ENCODE measurements at places on chromosomes 2 and 18.

DNA sequence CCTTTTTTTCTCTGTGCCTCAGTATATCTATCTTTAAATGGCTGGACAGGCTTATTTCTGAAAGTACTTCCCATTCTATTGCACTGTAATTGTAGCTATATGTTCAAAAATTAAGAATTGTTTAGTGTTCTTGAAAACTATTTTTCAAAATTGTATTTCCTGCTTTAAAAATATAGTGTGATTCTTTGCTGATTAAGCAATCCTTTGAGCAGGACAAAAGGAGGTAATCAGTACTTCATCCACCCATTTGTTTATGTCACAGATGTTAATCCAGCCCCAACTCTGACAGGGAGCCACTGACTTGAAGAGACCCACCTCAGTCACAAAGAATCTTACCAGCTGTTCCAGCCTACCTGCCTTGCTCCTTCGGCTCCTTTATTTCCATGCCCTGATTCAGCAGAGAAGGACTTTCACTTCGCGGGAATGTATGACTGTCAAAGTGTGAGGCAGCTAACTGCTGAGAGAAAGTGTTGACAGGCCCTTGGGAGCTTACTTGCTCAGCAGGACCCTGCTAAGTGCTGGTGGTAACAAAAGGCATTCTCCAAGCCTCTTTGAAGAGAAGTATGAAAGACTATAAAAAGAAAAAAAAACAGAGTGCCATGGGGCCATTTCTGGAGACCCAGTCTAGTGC is 393.3 kb upstream of the CYRIA start:
- no peak for DNase-seq

DNA sequence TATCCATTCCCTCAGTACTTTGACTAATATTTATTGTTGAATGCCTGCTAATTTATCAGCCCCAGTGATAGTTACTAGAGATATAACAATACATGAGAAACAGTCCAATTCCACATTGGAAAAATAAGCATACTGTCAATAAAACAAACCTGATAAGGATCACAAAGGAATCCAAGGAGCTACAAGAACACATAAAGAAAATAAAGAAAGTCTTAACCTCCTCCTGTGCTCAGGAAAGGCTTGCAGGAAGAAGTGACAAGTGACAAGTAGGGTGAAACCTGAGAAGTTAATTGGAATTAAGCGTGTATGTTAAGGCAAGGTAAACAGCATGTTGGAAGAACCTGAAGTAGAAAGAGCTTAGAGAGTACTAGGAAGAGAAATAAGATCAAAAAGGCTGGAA is 20.3 kb upstream of the ASNSD1 start:
- DNase-seq: no peak

- DNase-seq: no peak
Measured at GRCh38 chr18:70421471-70422390, 132.9 kb downstream of the SOCS6 start.

GRCh38 chr18:10100196-10100595 is 186.4 kb downstream of the VAPA start:
- DNase-seq: no peak

DNA sequence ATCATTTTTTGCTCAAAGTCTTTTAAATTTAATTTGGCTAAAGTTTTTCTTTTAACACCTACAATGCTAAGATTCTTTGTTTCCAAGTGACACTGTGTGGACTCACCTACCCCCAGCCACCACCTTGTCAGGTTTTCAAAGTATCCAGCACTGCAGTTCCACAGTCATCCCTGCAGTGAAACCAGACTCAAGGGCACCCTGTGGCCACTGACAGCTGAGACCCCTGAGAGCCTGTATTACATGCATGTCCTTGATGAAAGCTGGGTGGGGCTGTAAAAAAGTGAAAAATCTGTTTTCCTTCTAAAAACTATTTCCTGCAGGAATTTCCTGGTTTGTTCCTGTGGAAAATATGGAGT is 19.9 kb downstream of the TPRKB start:
- no peak for DNase-seq

DNA sequence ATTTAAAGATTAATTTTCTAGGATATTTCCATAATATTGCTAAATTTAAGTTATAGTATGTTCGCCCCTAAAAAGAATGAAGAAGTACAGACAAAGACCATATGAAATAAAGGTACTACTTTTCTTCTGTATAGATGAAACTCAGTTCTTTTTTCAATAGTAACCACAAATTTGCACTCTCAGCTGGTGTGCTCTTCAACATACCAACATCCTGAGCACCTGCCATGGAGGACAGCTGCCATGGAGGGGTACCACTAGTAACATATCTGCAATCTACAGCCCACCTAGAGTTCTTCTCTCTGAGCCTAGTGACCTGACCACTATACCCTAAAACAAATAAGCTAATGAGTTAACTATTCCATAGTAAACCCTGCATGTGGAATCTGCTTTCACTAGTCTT is 36.8 kb upstream of the ERCC3 start:
- no peak for DNase-seq

- DNase-seq: no peak
Measured at GRCh38 chr18:24964216-24964615, 387.8 kb downstream of the ZNF521 start.

DNA sequence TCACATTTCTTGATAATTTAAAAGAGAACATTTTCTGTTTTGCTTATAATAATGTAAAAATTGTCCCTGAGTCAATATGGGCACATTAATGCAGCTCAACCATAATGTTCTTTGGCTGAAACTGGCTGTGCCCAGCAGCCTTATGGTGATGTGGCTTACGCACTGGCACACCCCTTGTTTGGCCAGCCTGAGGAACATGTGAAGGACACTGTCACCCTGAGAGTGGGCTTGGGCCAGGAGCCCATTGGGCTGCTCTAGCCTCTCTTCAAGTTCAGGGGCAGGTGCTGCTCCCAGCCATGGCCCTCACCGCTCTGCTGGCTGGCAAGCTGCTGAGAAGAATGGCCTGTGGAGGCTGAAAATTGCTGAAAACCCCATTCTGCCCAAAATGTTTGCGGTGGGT is 37.5 kb downstream of the MRPL33 start:
- no peak for DNase-seq

DNA sequence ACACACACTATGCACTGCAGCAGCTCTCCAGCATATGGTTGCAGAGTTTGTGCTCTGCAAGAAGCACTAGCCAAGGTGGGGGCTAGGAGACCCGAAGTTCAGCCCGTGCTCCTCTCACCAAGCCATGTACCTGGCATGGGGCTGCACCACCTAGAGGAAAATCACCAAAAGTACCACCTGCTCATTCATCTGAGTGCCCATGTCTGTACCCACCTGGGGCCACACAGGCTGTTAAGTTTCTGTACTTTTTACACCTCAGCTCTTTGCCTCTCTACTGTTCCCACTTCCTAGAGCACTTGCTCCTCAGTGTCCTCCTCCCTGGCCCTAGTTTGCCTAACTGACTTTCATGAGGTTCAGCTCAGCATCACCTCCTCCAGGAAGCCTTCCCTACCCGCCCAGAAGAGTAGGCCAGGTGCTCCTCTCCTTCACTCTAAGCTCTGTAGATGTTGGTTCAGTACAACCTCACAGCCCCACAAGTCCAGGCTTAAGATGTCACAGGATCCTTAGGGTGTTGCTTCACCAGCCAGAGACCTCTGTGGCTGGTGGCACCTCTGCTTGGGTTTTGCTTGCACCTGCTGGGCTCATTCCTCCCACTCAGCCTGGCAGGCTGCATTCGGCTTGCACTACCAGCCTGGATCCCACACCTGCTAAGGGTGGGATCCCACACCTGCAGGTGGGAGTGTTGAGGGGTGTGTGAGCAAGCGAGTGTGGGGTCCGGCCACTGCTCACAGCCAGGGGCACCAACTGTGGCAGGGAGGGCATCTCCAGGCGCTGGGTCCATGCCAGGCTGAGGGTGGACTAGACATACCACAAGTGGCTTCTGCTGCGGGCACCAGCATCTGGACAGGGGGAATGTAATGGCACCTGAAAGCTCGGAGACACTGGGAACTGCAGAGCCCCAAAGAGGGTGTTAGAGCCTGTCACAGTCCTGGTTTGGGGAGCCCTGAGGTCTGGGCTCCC is 10.2 kb upstream of the TFCP2L1 start:
- no peak for DNase-seq

DNA sequence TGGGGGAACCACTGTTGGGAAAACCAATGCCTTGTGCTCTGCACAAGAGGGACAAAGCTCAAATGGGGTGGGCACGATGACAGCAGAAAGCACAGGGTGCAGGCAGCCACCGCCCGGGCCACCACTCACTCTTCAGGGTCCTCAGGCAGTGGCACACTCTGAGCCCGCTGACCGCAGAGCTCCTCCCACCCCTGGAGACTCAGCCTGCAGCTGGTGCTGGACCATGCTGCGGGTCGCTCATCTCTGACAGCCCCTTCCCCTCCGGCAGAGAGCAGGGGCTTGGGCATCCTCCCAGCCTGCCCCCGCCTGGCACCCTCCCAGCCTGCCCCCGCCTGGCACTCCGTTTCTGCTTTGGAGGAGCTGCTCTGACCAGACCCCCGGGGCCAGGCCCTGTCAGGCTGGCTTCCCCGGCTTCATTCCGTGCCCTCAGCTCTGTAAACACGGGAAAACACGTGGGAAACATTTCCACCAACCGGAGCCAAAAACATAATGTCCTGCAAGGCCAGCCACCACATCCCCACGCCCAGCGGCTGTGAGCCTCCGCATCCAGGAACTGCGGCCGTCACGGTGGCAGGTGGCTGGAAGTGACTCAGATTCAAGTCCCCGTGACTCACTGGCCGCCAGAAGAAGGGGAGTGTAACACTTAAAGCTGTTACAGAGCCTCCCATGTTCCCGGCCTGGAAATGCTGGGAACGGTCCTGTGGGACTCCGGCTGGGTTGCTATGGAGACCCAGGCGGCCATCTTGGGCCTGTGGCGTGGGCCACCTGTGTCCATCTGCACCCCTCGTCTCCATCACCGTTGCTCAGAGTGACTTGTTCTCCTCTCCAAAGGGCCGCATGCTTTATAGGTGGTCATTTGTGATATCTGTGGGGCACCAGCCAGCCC is 6.8 kb upstream of the SNED1 start:
- no peak for DNase-seq

GRCh38 chr2:177914247-177914646 is 158.3 kb downstream of the PDE11A start:
- DNase-seq: no peak

GRCh38 chr18:36539674-36540231 is 242.2 kb downstream of the FHOD3 start:
- no peak for DNase-seq

GRCh38 chr2:1481406-1482252 is 68.4 kb downstream of the TPO start:
- no peak for DNase-seq

GRCh38 chr2:176096243-176096985 is 3.2 kb upstream of the HOXD12 start:
- no peak for DNase-seq

DNA sequence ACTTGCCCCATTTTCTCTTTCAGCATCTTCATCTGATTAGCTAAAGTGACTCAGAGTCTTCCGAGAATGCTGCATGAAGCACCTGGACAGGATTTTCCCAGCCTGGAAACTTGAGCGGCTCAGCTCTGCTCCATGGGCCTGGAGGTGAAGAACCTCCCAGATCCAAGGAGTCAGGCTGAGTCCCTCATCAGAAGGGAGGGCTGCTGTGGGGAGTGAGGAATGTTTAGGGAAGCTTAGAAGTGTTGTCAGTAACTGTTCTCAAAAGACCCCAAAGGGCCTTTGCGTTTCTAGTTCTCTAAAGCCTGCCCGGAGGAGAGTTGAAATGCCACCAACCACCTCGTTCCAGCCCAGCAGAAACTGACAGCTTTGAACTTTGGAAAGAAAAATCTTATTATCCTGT is 157.1 kb downstream of the CLIP4 start:
- no peak for DNase-seq

DNA sequence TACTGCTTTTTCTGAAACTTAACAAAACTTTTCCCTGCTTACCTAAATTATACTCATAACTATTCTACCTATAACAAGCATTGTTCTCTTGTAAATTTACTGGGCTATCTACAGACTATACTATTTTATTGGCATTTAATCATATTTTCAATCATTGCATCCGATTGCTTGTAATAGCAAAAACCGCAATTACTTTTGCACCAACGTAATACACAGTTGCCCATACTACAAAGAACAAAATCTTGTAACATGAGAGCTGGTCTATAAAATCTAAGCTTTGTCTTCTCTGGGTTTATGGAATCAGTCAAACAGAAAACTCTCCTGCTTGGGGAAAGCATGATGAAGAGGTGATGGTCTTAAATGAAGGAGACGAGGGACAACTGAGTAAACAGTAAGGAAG is 463.4 kb upstream of the ST6GAL2 start:
- DNase-seq: no peak

DNA sequence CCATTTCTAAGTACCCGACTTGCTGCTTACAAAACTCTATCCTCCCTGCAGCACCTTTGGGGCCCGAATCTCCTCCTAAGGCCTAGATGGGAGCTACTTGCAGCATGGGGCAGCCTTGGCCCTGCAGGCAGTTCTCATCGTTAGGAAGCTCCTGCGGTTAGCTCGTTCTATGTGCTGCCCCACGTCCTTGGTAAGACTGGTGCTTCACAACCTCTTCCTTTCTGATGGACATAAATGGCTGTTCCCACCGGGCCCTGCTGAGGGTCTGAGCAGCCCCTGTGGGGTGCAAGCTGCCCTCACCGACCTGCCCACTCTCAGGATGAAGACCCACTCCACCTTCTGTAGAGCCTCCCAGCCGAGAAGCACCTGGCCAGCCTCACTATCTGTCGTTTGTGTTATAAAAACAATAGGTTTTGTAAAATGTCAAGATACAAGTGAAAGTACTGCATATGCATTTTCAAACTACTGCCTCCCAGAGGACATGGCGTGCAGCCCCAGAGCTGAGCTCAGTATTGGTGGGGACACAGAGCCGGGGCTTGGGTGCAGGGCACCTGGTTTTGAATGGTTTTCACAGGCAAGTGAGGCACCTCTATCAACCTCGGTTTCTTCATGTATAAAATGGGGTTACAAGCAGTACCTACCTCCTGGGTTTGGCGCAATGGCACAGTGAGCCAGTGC is 19.4 kb downstream of the OTOF start:
- DNase-seq: no peak

GRCh38 chr18:31487246-31488015 is 10.5 kb upstream of the DSG2 start:
- no peak for DNase-seq

- no peak for DNase-seq
Measured at GRCh38 chr2:177141866-177142265, 70.7 kb upstream of the HNRNPA3 start.

DNA sequence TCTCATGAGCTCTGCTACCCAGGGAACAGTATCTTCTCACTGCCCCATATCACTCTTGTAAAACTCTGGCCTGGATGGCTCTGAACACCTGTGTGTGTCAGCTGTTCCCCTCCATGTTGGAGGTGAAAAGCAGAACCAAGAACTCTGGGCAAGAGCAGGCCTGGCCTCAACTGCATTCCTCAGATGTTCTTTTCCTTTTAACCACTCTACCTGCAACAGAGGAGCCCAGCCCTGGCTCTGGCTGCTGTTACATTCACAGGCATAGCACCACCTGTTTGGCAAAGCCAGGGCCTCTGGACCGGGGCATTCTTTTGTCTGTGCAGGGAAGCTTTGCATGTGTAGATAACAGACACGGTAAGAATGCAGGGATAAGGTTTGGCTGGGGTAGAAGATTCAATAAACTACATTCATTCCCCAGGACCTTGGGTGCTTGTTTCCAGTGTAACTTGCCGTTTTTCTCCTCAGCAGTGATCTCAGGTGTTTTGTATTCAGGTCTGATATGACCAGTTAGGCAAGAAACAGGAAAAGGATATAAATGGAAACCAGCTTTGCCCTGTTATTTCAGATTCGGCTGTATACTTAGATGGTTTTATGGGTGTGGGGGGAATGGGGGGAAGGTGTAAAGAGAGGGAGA is 95.1 kb downstream of the SPTBN1 start:
- no peak for DNase-seq

GRCh38 chr2:28588292-28588670 is 92.4 kb downstream of the PLB1 start:
- no peak for DNase-seq

GRCh38 chr2:149040451-149040850 is 2.0 kb downstream of the LYPD6B start:
- peak; percentile 22 for DNase-seq
